ENCODE measurements at places on chromosomes 4 and X. TPM values are rescaled to one million over a fixed set of nuclear protein-coding genes. Genes with fewer than 3 reads are reported as not detected.

DNA sequence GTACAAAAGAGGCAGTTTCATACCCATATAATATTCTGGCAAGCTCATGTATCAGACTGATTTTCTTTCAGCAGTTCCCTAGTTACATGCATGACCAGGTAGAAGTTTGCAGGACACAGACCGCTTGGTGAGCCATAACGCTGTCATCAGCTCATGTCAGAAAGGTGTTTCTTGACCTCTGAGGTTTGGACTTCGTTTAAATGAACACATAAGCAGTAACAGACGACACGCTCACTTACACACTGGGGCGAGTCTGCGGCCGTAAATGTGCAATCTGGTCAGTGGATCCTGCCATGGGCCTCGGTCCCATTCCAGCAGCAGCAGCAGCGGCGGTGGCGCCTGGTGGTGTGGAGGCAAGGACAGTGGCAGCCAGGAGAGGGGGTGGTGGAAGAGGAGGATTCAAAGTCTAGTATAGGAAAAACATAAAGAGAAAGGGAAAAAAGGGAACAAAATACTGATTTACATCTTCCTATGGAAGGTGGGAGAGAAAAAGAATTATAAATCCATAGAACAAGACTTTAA, 111.9 kb upstream of the CBR4 start:
- no peak for DNase-seq

GRCh38 chr4:98210281-98210680, 50.9 kb upstream of the RAP1GDS1 start:
- DNase-seq = no peak

- DNase-seq = no peak
These were observed 78.4 kb downstream of the TSPAN7 start for GRCh38 chrX:38639730-38640129.

Gene PRSS12
- 0.50 TPM for total RNA-seq

Measured in left cardiac atrium (tissue), 4 donors.